ENCODE measurements at places on chromosomes 2 and 18. TPM values are rescaled to one million over a fixed set of nuclear protein-coding genes. Genes with fewer than 3 reads are reported as not detected.

LCT gene
- not detected for total RNA-seq

ST8SIA3 gene
- not detected for total RNA-seq

ST8SIA5 gene
- not detected for total RNA-seq

PMAIP1 gene
- 3.1 TPM for total RNA-seq

ASXL3 gene
- total RNA-seq: 0.43 TPM

RESP18 gene
- not detected for total RNA-seq
